ENCODE measurements at places on chromosomes 4 and X.

DNA sequence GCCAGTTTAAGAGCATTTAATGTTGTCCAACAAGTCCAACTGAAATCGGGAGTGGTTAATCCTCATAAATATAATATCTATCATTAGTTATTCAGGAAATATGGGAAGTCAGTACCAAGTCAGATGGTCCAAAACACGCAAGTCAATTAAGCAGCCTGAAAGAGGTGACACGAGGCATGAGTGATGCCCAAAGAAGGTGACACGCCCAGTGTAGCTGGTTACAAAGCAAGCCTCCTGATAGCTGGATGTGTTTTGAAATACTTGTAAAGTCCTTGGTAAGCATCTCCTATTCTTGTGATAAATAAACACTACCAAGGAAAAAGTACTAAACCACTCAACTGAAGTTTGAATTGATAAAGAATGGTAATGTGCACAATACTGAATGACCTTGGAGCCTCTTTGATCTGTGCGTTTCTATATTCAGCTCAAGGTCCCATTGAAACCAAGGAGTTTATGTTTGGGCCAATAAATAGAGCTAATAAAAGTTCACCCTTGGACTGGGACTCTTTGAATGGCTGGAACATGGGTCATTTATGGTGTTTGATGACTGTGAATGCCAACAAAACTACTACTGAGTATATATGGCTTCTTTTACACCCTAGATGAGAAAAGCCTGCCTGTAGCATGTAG, 93.2 kb upstream of the KLF3 start:
- DNase-seq = no peak

DNA sequence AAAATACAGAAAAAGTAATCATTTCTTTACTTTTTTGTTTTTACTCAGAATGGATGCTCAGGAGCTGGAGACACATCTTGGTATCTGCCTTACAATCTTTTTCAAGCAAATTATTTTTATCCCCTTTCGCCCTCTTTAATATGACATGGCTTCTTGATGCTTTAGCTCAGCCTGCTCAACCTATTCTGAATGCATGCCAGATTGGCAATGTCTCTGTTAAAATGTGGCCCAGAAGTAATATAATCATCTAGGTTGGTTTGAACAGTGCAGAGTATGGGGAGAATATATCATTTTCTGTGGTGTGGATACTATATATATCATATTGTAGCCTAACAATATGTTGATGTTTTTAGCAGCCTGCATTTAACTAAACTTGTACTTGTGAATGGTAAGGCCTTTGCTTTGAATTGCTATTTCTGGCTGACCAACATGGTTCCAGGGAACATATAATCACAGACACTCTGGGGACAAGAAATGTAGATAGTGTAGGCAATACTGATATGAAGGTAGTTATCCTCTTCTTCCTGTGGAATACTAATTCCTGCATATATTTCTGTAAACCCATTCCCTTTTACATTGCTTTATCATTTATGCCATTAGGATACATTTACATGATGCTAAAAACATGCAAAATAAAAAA, 282.7 kb downstream of the PPP3CA start:
- no peak for DNase-seq

GRCh38 chr4:37561803-37562207, 124.4 kb downstream of the RELL1 start:
- no peak for DNase-seq

- no peak for DNase-seq
These were observed 8.0 kb downstream of the SLC9A7 start for GRCh38 chrX:46750889-46751288.

DNA sequence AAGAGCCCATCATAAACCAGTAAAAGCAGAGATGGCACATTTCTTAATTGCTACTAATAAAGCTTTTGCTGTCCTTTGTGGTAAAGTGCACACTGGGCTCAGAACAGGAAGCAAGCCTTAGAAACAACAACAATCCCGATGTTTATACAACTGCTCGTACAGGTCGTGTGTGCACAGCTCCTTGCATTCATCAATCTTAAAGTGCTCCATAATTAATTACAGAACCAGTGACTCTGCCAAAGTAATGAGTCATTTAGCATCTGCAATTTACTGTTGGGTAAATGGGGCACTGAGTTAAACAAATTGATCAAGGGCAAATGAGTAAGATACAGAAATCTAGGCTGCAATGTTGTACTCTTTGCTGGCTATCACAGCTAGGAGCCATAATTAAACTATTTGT, 61.3 kb upstream of the TXK start:
- DNase-seq = no peak
